ENCODE measurements at places on chromosomes 11 and 22. TPM values are rescaled to one million over a fixed set of nuclear protein-coding genes. Genes with fewer than 3 reads are reported as not detected.

GRCh38 chr22:42752912-42753311 is 32.2 kb upstream of the A4GALT start:
- no peak overlapping the region for H3K27ac ChIP-seq
- no peaks in the 10 kb centered on the region for H3K36me3 ChIP-seq
- no peak for DNase-seq
- H3K4me3 ChIP-seq: no peak overlapping the region

DNA sequence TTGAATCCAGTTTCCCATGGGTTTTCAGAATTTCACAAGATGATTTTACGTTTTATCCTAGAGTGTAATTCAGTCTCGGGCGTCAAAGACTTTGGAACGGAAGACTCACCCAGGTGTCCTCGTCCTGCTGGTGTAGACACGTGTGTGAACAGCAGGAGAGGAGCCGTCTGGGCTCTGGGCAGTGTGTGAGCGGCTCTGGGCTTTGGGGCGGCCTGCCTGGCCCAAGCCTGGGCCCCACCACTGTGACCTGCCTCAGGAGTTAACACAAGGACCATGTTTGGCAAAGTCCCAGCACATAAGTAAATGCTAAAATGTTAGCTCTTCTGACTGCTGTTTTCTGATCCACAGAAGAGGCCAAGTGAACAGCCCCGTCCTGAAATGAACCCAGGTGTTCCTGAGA is 1093.3 kb downstream of the BRD1 start:
- no peaks in the 10 kb centered on the region for H3K36me3 ChIP-seq
- H3K27me3 ChIP-seq: no peaks in the 10 kb centered on the region
- H3K4me3 ChIP-seq: no peak overlapping the region
- no peaks in the 10 kb centered on the region for H3K4me1 ChIP-seq

DNA sequence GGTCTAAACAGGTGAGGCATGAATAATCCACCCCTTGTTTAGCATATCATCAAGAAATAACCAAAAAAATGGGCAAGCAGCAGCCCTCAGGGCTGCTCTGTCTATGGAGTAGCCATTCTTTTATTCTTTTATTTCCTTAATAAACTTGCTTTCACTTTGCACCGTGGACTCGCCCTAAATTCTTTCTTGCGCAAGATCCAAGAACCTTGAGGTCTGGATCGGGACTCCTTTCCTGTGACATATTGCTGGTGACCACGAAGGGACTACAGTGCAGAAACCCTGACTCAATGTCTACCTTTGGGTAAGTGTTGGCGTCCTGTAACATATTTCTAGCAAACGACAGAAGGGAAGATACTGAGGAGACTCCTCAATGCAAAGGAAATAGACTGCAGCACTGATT is 1099.2 kb downstream of the FAM181B start:
- H3K4me1 ChIP-seq: no peaks in the 10 kb centered on the region
- H3K36me3 ChIP-seq: no peaks in the 10 kb centered on the region
- no peak for DNase-seq
- H3K27ac ChIP-seq: no peak overlapping the region

GRCh38 chr22:19970479-19971275 is 29.1 kb upstream of the TXNRD2 start:
- peaks cover 7% of the 10 kb centered on the region for H3K4me1 ChIP-seq
- H3K36me3 ChIP-seq: peaks cover 12% of the 10 kb centered on the region
- no peaks in the 10 kb centered on the region for H3K27me3 ChIP-seq
- H3K27ac ChIP-seq: no peak overlapping the region
- DNase-seq: peak; percentile 68
- H3K4me3 ChIP-seq: no peak overlapping the region

DNA sequence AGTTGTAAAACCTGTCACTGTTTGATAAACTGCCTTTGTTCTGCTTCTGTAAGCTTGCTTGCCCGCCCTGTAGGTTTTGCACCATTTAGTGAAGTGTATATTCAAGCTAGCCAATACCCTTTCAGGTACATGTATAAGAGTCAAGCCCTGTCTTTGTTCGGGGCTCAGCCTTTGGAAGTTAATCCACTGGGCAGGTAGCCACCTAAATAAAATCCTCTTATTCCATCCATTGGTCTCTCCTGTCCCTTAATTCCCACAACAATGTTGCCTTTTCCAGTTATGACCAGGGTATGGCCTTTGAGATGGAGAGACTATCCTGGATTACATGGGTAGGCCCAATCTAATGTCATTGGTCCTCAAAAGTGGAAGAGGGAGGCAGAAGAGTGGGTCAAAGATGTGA is 34.0 kb downstream of the NXPE1 start:
- DNase-seq: no peak
- H3K4me1 ChIP-seq: no peaks in the 10 kb centered on the region
- H3K36me3 ChIP-seq: no peaks in the 10 kb centered on the region
- no peaks in the 10 kb centered on the region for H3K27me3 ChIP-seq

- no peak overlapping the region for H3K4me3 ChIP-seq
- peaks cover 49% of the 10 kb centered on the region for H3K36me3 ChIP-seq
- no peaks in the 10 kb centered on the region for H3K27me3 ChIP-seq
- H3K4me1 ChIP-seq: peaks cover 36% of the 10 kb centered on the region
These were observed 11.5 kb downstream of the TNKS1BP1 start for GRCh38 chr11:57313071-57313787.

DNA sequence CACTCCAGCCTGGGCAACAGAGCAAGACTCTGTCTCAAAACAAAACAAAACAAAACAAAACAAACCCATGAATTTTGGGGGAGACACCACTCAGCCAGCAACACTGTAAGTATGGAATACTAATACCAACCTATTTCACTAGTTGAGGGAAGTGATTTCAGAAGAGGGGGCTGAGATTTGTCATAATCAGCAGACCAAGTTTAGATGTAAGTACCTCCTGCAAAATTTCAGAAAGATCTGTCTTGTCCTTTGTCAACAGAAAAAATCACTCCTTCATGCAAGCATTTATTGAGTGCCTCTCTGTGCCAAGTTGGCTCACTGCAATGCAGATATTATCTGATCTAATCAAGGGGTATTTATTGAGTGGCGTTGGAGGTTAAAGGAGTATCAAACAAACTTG is 23.4 kb upstream of the ADA2 start:
- H3K4me1 ChIP-seq: no peaks in the 10 kb centered on the region
- H3K27me3 ChIP-seq: no peaks in the 10 kb centered on the region
- DNase-seq: no peak
- no peak overlapping the region for H3K4me3 ChIP-seq
- H3K27ac ChIP-seq: no peak overlapping the region

- H3K36me3 ChIP-seq: no peaks in the 10 kb centered on the region
- H3K27ac ChIP-seq: no peak overlapping the region
- H3K4me3 ChIP-seq: no peak overlapping the region
- H3K27me3 ChIP-seq: no peaks in the 10 kb centered on the region
These were observed 61.3 kb upstream of the CHORDC1 start for GRCh38 chr11:90284171-90284570.

GRCh38 chr11:122108192-122108799 is 7.7 kb downstream of the BLID start:
- H3K4me1 ChIP-seq: peaks cover 40% of the 10 kb centered on the region
- H3K4me3 ChIP-seq: no peak overlapping the region
- H3K27ac ChIP-seq: peak overlapping the region; percentile 47
- H3K27me3 ChIP-seq: no peaks in the 10 kb centered on the region

DNA sequence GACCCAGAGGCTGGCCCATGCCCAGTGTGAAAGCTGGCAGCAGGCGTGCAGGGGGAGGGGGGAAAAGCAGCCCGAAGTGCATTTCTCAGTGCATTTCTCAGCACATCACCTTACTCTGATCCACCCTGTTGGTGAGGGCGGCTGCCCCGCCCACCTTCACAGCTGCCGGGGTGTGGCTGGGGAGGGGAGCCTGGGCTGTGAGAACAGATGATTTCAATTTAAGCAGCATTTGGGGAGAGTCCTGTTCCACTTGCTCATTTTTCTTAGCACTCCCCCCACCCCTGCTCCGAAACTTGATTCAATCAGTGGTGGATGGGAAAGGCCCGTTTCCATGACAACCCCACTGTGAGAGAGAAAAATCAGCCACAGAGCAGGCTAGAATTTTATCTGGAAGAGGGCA is 84.8 kb downstream of the SNX19 start:
- no peak overlapping the region for H3K4me3 ChIP-seq
- no peaks in the 10 kb centered on the region for H3K36me3 ChIP-seq
- no peaks in the 10 kb centered on the region for H3K27me3 ChIP-seq
- no peaks in the 10 kb centered on the region for H3K4me1 ChIP-seq

- no peak overlapping the region for H3K27ac ChIP-seq
- no peak overlapping the region for H3K4me3 ChIP-seq
- no peaks in the 10 kb centered on the region for H3K27me3 ChIP-seq
- H3K4me1 ChIP-seq: peaks cover 24% of the 10 kb centered on the region
- H3K36me3 ChIP-seq: peaks cover 19% of the 10 kb centered on the region
- DNase-seq: no peak
These were observed 37.0 kb downstream of the SFI1 start for GRCh38 chr22:31533374-31533773.

DNA sequence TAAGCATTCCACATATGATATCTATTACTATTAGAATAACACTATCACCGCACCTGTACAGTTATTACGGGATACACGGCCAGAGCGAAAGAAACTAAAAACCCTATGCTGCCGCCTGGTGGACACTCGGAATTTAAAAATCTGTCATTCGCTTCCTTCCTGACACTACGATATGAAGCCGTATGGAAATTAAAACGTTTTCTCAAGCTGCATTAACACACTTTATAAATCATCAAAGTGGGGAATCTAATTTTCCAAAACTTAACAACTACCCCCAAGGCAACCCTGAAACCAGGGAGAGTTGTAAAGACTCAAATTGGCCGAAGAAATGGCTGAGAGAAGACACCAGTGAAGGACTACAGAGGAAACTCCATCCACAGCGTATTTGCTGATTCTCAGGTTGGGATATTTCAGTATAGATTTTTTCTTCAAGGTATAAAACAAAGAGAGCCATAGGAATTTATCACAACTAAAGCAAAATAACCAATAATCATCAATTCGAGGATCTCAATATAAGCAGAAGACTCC is 1.4 kb downstream of the CCDC73 start:
- no peaks in the 10 kb centered on the region for H3K36me3 ChIP-seq
- no peak overlapping the region for H3K4me3 ChIP-seq
- H3K27ac ChIP-seq: no peak overlapping the region
- H3K4me1 ChIP-seq: peaks cover 5% of the 10 kb centered on the region

- DNase-seq: no peak
- H3K4me1 ChIP-seq: no peaks in the 10 kb centered on the region
- H3K4me3 ChIP-seq: peak overlapping the region; percentile 8
These were observed 16.6 kb downstream of the RTN4RL2 start for GRCh38 chr11:57476757-57477506.

DNA sequence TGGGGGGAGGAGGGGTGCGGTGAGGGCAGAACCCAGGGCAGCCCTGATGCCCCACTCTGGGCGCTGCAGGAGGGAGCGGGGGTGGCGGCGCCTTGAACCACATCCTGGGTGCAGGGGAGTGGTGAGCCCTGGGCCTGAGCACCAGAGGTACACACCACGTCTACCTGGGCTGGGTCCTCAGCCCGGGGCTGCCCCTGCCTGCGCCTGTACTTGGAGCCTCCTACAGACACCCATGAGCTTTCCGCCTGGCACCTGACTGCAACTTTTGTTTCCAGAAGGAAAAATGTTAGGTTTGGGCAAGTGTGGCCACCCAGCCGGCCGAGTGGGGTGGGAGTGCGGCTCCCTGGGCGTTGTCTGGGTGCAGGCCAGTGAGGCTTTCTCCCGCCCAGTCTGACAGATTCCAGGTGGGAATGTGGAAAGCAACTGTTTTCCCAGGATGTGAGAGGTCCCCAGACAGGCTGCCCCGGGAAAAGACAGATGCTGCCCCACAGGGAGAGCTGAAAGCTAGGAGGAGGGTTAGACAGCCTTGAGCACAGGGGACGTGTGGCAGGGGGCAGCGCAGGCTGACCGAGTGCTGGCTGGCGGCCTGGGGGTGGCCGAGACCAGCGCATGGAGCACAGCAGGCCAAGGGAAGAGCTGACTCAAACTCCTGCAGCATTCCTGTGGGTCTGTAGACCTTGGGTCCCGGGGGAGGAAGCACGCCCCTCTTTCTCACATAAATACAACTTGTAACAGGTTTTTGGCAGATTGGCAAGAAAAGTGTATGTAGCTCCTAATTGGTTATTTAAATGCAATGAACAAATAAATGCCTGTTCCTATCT is 44.1 kb downstream of the GNB1L start:
- no peak for DNase-seq
- no peaks in the 10 kb centered on the region for H3K27me3 ChIP-seq
- H3K4me3 ChIP-seq: no peak overlapping the region
- H3K36me3 ChIP-seq: peaks cover 17% of the 10 kb centered on the region
- H3K27ac ChIP-seq: no peak overlapping the region

DNA sequence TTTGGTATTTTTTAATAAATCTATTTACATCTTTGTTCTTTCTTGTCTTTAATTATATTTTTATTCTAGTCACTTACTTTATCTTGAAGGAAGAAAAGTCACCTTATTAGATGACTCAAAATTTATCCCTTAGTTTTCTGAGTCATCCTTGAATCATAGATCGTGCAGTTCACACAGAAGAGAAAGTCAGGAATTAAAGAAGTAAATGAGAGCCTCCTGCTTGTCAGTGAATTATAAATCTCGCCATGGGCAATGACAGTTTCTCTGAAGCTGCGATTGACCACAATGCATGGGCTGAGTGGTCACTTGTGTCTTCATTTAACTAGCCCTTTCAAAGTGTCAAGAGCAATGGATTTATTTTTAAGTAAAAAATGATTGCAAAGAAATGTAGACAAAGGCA is 91.2 kb downstream of the LUZP2 start:
- H3K27me3 ChIP-seq: no peaks in the 10 kb centered on the region
- DNase-seq: peak; percentile 1
- H3K36me3 ChIP-seq: no peaks in the 10 kb centered on the region
- no peak overlapping the region for H3K27ac ChIP-seq
- no peak overlapping the region for H3K4me3 ChIP-seq
- peaks cover 6% of the 10 kb centered on the region for H3K4me1 ChIP-seq

GRCh38 chr11:120065876-120066275 is 72.0 kb downstream of the TRIM29 start:
- DNase-seq: no peak
- no peak overlapping the region for H3K4me3 ChIP-seq
- peaks cover 24% of the 10 kb centered on the region for H3K27me3 ChIP-seq
- H3K27ac ChIP-seq: no peak overlapping the region
- no peaks in the 10 kb centered on the region for H3K36me3 ChIP-seq

GRCh38 chr22:50673231-50674129 is 857 bp downstream of the SHANK3 start:
- DNase-seq: no peak
- no peaks in the 10 kb centered on the region for H3K36me3 ChIP-seq
- H3K27ac ChIP-seq: no peak overlapping the region
- peaks cover 6% of the 10 kb centered on the region for H3K4me1 ChIP-seq
- H3K4me3 ChIP-seq: peak overlapping the region; percentile 30

DNA sequence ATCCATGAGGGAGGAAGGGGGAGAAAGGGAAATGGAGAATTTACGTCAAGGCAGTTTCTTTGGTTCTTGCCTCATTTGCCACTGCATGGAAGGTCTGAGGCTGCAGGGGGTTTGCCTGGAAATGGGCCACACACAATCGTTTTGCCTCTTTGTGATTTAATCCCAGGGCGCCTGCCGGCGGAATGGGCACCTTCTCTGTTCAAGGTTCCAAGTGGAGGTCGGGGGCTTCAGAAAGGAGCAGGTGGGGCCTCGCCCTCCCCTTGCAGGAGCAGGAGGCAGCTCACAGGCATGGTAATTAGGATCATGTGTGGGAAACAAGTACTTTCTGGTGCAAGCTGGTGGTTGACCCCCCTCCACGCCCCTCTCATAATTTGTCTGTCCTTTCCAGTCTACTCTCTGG is 29.9 kb downstream of the MPPED1 start:
- no peak for DNase-seq
- no peaks in the 10 kb centered on the region for H3K4me1 ChIP-seq
- H3K27ac ChIP-seq: no peak overlapping the region
- H3K36me3 ChIP-seq: no peaks in the 10 kb centered on the region
- peaks cover 66% of the 10 kb centered on the region for H3K27me3 ChIP-seq

CASP5 gene
- not detected for total RNA-seq

NAALADL1 gene
- total RNA-seq: not detected

OR5M3 gene
- not detected for total RNA-seq

MRGPRD gene
- total RNA-seq: not detected

F2 gene
- total RNA-seq: not detected

Measured in MCF 10A (cell line).